Natural killer cell (primary cell): ENCODE measurements at places on chromosomes 5 and 9.

DNA sequence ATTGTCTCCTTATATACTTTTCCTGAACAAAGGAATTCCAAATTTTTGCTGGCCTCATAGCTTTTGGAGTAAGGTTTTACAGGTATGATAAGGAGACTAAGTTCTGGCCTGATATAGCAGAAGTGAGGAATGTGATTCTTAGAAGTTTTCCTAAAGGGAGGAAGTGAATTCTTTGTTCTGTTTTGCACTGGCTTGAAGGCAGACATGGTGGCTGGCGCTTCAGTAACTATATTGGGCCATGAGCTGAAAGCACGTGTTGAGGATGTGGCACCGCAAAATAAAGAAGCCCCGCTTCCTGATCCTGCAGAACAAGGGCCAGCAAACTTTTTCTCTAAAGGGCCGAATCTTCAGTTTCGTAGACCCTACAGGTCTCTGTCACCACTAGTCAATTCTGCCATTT, 224.2 kb downstream of the SNX18 start:
- DNase-seq, result no peak

- no peak for DNase-seq
Observed at GRCh38 chr9:124485936-124486335, 21.3 kb downstream of the NR5A1 start.

DNA sequence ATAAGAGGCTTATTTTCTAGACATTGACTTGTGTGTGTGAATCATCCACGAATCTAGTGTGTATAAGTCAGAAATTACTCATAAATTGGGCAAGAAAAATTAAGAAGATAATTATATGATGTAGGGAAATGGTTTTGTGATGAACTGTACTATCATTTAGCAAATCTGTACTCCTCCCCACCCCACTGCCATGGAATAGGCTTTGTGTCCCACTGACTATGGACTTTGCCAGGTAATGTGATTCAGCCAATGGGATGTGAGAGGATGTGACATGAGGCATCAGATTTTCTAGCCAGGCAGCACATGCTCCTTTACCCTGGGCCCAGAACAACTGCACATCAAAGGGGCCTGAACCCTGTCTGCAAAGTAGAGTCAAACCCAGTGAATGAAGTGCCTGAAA, 406.6 kb downstream of the CTNND2 start:
- DNase-seq, result no peak

DNA sequence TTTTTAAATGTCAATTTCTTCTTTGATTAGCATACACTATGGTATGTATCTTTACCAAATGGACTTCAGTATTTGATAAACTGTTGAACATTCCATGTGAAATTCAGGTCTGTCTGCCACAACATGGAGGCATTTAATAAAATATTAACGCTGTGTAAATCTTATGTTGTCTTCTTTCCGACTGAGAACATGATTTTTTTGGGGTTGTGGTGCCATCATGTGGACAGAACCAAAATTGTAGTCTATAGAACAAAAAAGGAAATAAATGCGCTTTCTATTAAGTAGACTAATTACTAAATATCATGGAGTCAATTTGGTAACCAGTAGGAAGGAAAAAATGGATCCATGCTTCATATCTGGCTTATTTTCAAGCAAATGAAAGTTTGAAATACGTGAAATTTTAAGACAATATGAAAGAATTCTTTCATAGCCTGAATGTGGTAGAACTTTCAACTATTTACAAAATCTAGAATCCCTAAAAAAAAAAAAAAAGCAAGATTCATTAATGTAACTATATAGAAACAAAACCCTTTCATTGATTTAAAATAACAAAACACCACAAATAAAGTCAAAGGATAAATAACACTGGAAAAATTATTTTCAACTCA, 2.8 kb upstream of the PLK2 start:
- no peak for DNase-seq

- DNase-seq, result no peak
Observed at GRCh38 chr9:69331444-69331843, 6.4 kb downstream of the ENTREP1 start.

- no peak for DNase-seq
Observed at GRCh38 chr5:178365501-178366440, 133.2 kb upstream of the PHYKPL start.
